GM06990 (cell line): ENCODE measurements at places on chromosomes 12 and 14.

DNA sequence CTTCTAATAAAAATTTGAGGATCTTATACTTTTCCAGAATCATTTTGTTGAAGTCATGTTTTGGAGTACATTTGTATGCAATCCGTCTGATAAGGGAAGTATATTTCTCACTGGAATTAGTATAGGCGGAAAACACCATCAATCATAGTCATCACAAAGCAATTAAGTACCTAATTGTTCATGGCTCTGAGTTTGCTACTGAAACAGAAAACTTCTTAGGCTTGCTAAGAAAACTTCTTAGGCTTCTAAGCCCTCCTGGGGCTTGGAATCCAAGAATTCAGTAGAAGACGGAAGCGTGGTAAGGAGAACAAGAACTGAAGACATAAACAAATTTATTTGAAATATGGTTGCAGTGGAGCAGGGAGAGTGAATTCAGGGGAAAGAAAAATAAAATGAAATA, 636.3 kb downstream of the DIO2 start:
- DNase-seq, result no peak

DNA sequence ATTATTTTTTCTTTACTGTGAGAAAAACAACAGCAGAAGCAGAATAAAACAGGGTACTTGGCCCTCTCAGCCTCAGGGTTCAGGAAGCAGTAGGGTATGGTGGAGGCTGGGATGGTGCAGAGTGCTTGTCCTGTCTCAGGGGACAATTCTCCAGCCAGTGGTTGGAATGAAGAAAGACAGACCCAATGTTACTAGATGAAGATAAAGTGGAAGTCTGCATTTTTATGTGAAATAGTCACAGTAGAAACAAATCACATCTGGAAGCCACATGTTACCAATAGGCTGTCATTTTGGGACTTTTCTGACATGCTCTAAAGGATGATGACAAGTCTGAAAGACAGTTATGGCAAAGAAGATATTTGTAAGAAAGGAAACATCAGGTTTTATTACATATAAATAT, 32.3 kb downstream of the PROX2 start:
- no peak for DNase-seq

DNA sequence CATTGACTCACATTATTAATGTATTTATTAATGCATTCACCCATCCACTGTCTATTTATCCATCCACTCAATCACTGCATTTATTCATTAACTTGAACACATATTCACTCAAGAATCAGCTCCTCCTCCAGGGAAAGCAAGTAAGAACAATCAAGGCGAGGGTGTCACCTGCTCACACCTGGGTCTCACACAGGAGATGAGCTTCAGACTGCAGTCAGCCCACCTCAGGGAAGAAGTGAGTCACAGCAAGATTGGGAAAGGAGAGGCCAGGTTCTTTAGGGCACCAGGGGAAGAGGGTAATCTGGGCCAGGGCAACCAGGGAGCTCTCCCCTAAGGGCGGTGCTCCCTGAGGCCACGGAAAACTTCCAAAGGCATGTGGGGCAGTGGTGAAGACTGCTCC, 367.3 kb downstream of the BCL11B start:
- no peak for DNase-seq

DNA sequence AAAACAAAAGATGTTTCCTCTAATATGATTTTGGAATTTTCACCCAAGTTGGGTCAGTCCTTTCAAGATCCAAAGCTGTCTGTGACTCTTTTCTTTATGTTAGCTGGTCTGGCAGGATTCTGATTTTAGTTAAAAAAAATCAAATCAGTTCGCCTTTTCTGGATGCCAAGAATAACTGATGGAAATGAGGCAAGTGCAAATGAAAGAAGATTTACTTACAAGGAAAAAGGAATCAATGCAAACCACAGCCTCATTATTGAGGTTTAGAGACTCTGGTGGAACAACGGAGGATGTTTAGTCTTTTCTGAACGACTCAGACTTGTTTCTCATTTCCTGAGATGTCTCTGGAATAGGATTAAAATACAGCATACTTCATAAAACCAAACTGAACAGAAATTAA, 117.0 kb upstream of the DYRK2 start:
- no peak for DNase-seq

GRCh38 chr12:105882404-105882803, 256.4 kb downstream of the NUAK1 start:
- no peak for DNase-seq

DNA sequence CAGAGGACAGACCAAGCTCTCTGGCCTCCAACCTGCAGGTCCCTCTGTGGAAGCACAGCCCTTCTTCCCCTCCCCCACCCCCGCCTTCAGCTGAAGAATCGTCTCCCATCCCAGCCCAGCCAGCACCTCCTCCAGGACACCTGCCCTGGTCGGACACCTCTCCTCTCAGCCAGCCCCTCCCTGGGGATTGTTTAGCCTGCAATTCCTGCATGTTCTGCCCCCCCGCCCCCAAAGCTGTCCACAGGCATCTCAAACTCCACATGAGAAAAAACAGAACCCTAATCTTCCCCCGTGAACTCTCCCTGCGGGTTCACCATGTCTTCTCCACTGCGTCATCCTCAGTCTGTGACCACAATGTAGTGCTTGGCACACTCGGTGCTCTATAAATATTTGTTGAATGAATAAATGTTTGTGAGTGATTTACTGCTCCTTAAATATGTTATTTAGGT, 24.1 kb downstream of the PRIMA1 start:
- no peak for DNase-seq

GRCh38 chr14:106315436-106315835, 789.1 kb downstream of the TMEM121 start:
- no peak for DNase-seq

DNA sequence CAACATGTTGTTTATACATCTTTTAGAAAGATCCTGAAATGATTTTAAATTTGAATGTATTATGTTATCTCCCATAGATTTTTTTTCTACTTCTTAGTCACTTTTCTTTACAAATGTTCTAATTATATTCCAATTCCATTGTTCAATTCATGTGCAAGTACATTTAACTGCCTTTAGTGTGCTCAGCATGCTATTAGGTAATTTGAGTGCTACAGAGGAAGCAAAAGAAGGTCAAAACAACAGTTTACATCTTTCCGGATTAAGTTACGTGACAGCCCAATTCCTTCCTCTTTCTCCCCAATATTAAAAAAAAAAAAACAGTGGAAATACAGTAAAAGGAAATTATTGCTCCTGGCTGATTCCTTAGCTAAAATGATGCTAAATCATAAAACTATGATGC, 98.3 kb downstream of the RTN1 start:
- no peak for DNase-seq

DNA sequence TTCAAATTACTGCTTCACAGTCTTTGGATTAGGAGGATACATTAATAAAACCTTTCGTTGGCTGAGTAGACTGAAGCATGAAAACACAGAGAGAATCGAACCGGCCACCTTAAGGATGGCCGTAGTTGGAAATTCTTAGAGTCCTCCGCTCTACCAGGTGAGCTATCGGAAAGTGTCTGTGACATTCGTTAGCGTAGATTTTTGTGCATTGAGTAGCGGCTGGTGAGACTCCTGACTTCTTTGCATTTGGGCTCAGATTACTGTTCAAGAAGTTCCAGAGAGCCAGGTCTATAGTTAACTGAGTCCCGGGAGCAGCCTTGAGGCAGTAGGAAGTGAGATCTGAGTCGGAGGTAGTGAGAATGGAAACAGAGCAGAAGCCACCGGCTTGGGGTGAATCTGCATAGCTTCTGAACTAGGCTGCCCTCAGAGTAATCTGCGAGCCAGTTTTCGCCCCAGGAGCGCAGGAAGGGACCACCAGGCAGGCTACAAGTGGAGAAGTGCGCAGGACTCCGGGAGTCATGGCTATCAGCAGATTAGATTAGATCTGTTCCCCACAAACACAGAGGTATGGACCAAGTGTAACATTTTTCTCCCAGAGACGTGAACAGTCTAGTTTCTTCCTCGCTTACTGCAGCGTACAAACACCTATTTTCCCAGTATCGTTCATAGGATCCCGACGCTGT, 11.0 kb downstream of the OR6S1 start:
- peak; percentile 51 for DNase-seq

DNA sequence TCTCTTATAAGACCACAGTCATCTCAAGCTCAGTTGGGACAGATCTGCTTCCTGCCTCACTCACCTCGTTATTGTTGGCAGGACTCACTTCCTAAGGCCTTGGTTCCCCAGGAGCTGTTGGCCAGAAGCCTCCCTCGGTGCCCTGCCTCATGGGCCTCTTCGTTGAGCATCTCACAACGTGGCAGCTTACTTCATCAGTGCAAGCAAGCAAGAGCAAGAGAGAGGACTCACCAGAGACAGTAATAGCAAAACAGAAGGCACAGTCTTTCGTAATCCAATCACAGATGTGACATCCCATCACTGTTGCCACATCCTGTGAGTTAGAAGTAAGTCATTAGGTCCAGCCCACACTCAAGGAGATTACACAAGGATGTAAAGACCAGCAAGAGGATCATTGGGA, 5.1 kb upstream of the NUMB start:
- peak; percentile 43 for DNase-seq

- no peak for DNase-seq
Observed at GRCh38 chr12:105880824-105881388, 257.8 kb downstream of the NUAK1 start.

- no peak for DNase-seq
Observed at GRCh38 chr12:53600490-53601295, 25.5 kb downstream of the ATF7 start.

GRCh38 chr14:91173221-91173670, 59.4 kb downstream of the DGLUCY start:
- DNase-seq, result peak; percentile 41

DNA sequence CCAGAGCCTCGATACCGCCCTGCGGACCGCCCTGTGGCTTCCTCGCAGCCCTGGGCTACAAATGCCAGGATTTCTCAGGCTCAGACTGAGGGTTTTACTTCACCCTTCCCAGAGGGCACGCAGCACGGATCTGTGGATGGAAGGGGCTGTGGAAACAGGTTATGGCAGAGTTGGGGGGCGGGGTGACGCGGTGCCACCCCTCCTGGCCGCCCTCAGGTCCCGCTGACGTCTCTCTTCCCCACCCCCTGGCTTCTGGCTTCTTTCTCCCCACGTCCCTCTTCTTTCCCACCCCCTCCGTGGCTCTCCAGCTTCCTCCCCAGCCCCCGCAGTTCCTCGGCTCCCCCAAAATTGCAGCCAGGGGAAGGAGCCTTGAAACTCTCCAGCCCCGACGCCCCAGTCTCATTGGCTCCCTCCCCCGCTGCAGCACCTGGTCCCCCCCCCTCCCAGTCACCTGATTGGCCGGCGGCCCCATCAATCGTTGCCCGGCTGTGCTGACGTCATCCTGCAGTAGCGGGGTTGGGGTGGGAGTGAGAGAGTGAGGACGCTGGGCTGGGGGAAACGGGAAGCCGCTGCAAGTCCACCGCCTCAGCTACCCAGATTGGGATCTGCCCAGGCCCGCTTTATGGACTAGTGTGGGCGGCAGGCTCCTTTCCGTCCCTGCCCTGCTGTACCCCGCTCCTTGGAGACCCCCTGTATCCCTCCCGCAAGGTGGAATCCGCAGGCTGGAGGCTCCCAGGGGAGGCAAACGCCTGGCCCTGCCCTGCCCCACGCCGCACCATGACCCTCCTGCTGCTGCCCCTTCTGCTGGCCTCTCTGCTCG, at the start of gene CLSTN3:
Gene CLSTN3, plus strand, starts transcription at position 500 of the 820 bp plus-strand sequence. Its CDS starts 278 bp downstream, at position 778.
- peak; percentile 88 for DNase-seq

GRCh38 chr12:75665216-75665615, 153.8 kb upstream of the KRR1 start:
- DNase-seq, result no peak

DNA sequence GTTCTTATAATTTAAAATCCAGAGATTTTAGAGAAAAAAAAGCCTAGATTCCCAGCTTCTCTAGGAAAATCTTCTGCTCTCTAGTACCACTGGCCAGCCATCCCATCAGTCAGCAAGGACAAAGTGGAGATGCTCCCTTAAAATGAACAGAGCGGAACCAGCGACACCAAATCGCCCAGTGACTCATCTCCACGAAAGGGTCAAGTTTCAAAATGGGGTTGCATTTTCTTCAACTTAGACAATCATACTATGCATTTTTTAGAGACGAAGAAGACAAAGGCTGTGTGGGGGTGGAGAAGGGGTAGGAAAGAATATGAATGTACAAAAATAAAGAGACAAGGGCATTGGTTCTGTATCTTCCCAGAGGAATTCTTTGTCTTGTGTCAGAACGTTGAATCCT, 212.0 kb downstream of the SLC15A4 start:
- no peak for DNase-seq

DNA sequence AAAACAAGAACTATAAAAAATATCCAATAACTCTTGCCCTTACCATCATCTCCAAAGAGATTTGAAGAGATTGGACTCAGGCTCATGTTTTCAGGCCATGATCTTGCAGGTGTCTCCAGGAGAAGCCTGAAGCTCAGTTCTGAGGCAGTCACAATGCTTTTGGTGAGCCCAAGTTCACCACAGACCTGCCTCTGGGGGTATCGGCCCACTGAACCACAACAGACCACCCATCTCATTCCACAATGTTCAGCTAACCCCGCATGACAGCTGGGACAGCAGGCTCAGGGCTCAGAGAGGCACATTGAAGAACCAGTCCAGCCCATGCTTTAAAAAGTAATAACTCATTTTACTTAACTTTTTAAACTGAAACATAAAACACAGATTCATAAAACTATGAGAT, 28.3 kb upstream of the APOLD1 start:
- DNase-seq, result no peak

DNA sequence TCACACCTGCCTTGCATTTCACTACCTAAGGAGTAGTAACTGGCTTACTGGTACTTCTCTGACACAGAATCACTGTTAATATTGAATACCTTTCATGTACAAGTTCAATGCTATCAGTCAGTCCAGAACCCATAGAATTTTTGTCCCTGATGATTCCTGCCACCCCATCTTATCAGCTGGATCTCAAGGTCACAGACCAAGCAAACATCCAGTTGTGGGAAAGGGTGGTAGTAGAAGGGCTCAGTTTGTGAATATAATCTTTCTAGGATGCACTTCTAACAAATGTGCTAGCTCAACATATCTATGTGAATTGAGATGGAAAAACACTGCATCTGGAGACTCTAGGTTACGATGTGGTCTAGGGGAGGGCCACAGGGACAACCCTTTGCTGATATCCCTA, 14.1 kb downstream of the PPP1CC start:
- DNase-seq, result no peak

GRCh38 chr12:128976120-128976738, 123.0 kb downstream of the GLT1D1 start:
- no peak for DNase-seq

GRCh38 chr12:92740411-92740810, 37.6 kb downstream of the PLEKHG7 start:
- DNase-seq, result no peak

DNA sequence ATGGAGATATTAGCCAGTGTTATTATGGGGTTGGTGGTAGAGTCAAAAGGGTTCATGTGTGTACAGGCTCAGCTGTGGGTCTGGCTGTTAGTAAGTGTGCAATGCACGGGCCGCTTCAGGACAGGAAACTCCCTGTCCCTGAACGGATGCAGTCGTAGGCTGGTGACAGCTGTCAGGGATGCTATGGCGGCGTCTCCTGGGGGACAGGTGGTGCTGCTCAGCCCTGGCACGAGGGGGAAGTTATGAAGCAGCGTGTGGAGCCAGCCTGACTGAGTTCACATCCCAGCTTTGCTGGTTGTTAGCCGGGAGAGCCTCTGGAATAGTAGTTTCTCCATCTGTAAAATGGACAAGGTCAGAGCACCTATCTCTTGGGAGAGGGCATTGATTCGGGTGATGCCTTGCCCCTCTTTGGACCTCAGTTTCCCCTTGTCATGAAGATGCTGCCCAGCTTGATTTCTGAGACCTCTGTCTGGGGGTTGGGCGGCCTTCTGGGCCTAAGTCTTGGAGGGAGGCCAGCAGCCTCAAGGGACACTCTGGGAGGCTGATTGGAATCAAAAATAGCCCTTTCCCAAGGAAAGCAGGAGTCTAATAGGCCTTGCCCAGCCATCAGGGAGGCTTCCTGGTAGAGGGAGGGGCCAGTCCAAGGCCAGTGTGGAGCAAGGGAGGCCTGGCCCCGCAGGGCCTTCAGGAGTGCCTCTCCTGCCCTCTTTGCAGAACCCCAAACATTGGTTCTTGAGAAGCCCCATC, 7.1 kb downstream of the ASB2 start:
- DNase-seq, result peak; percentile 63
